Epithelial cell of esophagus (primary cell): ENCODE measurements at places on chromosomes 13 and 19.

DNA sequence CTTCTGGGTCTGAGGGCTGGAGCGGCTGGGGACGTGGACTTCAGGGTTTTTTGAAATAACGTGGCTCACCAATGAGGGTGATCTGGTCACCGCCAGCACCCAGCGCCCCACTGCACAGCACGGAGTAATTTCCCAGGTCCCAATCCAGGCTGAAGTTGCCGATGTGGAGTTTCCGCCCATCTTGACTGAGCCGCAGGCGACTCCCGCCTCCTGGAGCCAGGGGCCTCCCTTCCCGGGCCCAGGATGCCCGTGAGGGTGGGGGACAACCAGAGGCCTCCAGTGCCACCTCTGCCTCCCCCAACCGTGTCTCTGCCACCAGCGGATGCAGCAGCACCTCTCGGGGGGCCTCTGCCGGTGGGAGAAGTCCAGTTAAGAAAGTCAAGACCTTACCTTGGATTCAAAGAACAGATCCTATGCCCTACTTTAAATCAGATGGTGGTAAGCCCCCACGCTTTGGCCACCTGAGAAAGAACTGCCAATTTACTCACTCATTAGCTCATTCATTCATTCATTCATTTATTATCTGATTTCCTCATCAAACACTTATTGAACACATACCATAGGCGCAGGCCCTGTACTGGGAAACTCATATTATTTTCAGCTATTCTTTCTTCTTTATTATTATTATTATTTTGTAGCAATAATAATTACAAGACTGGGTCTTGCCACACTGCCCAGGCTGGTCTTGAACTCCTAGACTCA, 3.9 kb downstream of the VSIG10L start:
- no peak for DNase-seq

GRCh38 chr19:741506-742131, 9.3 kb upstream of the MISP start:
- DNase-seq, result no peak

DNA sequence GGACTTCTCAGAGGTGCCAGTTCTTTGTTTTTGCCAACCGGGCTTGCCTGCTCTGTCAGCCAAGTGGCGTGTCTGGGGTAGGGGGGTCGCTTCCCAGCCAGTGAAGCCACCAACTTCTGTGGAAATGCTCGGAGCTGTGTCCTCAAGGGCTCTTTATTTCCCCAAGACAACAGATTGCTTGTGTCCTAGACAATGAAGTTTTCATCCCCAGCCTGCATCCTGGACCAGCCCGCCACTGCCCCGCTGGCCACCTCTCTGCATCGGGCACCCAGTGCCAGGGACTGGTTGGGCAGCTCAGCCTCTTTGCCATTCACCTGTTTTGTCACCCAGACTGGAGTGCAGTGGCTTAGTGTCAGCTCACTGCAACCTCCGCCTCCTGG, 3.7 kb downstream of the RAB11B start:
- DNase-seq, result no peak

DNA sequence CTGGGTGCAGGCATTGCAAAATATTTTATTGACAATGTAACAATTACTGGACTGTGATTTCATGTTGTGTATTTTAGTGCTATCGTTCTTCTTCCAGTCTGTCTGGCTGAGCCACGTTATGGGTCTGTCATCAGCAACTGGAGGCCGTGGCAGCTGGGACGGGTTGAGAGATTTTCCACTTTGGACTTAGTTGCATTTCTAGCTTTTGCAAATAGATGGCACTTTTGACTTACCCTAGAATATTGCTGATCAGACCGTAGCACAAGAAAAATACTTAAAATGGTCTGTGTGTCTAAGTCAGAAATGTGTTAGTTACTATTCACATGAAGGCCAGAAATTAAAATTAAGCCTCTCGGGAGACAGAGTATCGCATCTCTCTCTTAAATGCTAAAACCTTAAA, 211.1 kb downstream of the TEX29 start:
- DNase-seq, result no peak

GRCh38 chr19:19145684-19146608, 7.7 kb upstream of the TMEM161A start:
- peak; percentile 58 for DNase-seq

GRCh38 chr19:51417810-51418157, 342 bp upstream of the SIGLEC10 start:
- DNase-seq, result no peak

- DNase-seq, result no peak
These were observed 252.6 kb downstream of the SLITRK5 start for GRCh38 chr13:87923753-87924152.

GRCh38 chr19:12834976-12835757, 788 bp upstream of the RTBDN start:
- DNase-seq, result no peak

- no peak for DNase-seq
These were observed 5.1 kb downstream of the EGLN2 start for GRCh38 chr19:40803857-40804782.

DNA sequence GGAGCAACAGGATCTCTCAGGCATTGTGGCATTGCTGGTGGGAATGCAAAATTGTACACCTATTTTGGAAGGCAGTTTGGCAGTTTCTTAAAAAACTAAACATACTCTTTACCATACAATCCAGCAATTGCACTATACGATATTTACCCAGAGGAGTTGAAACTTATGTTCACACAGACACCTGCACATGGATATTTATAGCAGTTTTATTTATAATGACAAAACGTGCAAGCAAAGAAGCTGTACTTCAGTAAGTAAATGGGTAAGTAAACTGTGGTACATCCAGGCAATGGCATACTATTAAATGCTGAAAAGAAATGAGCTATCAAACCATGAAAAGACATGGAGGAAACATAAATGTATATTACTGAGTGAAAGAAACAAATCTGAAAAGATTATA, 71.6 kb upstream of the UBAC2 start:
- no peak for DNase-seq

GRCh38 chr13:48449656-48450055, 36.7 kb upstream of the LPAR6 start:
- DNase-seq, result no peak

DNA sequence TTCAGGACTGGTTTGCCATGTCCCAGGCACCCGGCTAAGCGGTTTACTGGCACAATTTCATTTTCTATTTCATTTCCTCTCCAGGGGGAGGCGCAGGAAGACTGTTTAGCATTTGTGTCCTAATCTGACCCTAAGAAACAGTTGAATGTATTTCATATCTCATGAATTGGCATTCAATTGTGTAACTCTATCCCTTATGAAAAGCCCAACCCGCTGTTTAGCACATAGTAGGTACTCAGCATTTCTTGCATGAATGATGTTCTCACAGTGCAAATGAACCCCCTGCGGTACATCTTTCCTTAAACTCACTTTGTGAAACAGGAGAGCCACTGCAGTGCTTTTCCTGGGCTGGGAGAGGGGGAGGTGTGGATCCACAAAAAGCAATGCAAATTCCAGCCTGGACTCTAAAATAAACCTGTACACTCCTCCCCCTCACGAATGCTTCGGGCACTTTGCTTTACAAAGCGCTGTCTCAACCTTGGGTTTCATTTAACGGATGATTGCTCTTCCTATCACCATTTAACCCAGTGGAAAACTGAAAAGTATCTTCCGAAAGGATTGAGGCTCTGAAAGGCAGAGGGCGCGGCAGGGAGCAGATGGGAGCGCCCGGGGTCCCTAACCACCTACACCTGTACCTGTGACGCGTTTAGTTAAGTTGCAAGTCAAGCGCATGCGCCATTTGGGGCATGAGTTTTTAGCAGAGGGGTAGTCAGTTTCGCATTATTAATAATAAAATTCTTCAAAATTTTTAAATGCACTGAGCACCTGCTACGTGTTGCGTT, 1.2 kb upstream of the EEF2 start:
- peak; percentile 85 for DNase-seq

- DNase-seq, result no peak
These were observed 76.6 kb downstream of the AKAP11 start for GRCh38 chr13:42348576-42348975.

GRCh38 chr19:33376423-33376822, 2.9 kb downstream of the CEBPG start:
- DNase-seq, result peak; percentile 91

DNA sequence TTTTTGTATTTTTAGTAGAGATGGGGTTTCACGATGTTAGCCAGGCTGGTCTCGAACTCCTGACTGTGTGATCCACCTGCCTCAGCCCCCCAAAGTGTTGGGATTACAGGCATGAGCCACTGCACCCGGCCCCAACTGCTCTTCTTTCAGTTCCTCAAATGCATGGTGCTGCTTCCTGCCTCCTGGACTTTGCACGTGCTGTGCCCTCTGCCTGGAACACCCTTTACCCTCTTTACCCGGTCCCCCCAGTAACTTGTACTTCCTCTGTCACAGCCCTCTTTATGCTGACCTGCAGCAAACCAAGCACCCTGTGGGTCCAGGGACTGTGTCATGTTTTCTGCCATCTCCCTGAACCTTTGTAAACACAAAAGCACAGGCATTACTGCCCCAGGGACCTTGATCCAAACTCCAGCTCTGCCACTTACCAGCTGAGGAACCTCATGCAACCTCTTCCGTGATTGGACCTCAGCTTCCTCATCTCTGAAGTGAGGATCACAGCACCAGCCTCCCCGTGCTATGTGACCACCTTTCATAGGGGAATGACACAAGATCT, 3.8 kb downstream of the BLVRB start:
- no peak for DNase-seq

DNA sequence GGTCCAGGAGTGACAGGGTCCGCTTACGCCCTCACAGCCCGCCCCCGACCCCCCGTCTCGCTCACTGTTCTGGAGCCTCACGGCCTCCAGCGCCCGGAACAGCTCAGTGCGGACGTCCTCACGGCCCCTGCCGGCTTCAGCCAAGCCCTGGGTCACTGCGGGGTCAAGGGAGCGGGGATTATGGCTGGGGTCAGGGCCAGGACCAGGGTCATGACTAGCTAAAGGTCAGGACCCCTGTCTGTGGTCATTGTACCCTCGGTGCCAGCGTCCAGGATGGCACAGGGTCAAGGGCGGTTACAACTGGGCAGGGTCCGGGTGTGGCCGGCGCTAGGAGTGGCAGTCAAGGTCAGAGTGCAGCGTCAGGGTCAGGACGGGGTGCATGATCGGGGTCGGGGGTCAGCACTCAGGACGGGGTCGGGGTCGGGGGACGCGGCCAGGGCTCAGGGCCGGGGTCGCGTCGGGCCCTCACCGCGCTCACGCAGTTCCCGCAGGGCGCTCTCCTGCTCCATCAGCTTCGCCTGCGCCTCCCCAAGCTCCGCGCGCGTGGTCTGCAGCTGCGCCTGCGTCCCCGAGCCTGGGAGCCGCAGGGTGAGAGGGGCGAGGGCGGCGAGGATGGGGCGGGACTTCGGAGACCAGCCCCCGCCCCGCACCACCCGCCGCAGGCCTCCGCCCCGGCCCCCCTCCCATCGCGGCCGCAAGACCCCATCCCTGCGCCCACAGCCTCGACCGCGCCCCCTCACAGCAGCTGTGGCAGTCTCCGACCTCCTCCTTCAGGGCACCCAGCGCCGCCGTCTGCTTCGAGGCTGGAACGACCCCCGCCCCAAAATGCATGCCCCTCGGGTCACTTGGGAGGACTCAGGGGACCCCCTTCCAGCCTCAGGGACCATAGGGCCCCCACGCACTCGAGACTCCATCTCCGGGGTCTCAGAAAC, 1.4 kb downstream of the CLEC4G start:
- no peak for DNase-seq

DNA sequence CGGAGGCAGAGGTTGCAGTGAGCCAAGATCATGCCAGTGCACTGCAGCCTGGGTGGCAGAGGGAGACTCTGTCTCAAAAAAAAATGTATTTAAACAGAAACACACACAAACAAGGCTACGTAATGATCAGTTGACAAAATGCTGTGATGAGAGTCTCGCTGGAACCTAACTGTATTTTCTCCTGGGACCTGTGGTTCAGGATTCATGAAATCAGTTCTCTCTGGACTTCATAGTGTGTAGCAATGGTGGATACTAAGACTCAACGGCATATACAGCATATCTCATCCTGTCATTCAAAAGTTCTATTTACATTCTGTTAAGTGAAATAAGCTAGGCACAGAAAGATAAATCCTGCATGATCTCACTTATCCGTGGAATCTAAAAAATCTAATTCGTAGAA, 37.4 kb downstream of the CYP4F2 start:
- no peak for DNase-seq

- no peak for DNase-seq
These were observed 1981.0 kb upstream of the PRR20A start for GRCh38 chr13:55159765-55160164.

GRCh38 chr13:52933547-52934210, 85.2 kb upstream of the PCDH8 start:
- no peak for DNase-seq

DNA sequence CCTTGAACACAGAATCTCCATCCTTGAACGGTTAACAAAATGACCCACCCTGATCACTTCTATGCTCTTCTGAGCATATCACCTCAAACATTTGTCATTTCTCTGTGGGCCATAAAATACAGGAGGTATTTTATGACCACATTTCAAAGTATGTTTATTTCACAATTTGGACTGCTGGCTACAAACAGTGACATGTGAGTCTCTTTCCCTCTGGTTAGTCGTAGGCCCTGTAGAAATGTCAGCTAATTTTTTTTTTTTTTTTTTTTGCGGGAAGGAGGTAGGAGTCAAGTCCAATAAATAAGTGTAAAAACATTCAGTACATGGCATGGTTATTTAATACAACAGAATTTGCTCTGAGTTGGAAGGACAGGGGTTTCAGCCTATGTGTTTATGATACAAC, 70.7 kb downstream of the FOXO1 start:
- DNase-seq, result peak; percentile 23

DNA sequence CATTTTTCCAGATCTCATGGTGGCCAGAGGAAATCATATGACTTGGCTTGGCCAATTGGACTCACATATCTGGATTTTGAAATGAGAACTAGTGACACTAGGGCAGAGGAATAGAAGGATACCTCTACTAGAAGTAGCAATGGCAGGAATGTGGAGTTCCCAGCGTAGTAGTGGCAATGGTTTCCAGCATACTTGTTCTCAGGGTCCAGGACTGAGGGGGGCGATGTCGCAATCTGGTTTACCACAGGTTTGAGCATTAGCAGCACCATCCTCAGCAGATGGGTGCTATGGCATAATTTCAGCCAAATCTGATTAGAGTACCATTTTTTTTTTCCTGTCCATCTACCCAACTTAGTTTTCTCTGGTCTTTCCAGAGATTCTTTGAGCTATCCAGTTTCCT, 8.1 kb upstream of the SLITRK1 start:
- no peak for DNase-seq

DNA sequence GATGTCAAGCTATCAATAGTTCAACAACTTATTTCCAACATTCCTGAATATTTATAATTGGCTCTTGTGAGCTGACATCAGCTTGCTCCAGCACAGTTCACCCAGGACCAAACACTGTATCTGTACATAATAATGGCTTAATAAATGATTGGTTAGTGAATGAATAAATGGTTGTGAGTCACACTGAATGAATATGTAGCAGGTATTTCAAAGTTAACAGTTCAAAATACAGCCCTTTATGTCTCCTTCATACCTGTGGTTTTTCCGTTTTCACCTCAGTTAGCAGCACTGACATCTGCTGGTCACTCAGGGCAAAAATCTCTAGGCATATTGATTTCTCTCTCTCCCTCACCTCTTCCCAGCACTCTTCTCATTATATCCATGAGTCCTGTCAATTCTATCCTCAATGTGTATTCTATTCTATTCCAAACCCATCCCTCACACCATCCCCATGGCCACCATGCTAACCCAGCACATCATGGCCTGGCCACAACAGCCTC, 76.3 kb downstream of the PEG3 start:
- DNase-seq, result no peak

- no peak for DNase-seq
These were observed 4.8 kb downstream of the ISYNA1 start for GRCh38 chr19:18433015-18433691.
